ENCODE measurements at places on chromosomes 2 and 18.

DNA sequence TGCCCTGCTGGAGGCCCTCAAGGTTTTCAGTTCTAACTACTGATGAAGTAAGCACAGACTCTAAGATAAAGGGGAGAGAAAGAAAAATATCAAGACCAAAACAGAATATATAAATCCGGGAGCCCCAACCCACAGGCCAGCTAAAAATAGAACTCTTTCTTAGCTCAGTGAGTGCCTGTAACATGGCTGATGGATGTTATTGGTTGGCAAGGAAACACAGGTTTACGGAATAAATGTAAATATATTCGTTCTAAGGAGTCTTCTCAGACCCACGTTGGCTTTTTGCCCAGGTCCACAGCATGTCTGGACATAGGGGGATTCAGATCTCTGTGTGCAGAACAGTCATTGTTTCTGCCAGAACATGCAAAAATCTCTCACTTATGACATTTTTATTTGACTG lies 139.0 kb upstream of the SERPINE2 start:
- DNase-seq = no peak

GRCh38 chr2:62923242-62923641 lies 127.4 kb upstream of the OTX1 start:
- DNase-seq = no peak

GRCh38 chr2:6947929-6948676 lies 30.9 kb downstream of the RNF144A start:
- no peak for DNase-seq

DNA sequence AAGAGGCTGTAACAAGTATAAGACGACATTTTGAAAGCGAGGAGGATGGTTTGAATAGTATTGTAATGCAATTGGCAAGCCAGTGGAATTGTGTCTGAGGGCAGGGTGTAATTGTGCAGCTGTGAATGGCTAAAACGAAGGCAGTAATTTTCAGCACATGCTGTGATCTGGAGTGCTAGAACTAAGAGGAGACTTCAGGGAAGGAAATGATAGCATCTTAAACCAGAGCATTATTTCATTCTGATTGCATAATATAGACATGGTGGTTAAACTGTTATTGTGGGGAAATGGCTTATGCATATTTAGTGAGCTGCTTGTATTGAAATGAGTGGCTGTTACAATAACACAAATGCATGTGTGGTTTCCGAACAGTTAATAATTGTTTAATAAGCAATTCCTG lies 36.3 kb downstream of the THSD7B start:
- DNase-seq = no peak

GRCh38 chr2:4895371-4895770 lies 796.8 kb upstream of the SOX11 start:
- no peak for DNase-seq

GRCh38 chr2:196276421-196276820 lies 105.0 kb upstream of the STK17B start:
- DNase-seq = no peak

DNA sequence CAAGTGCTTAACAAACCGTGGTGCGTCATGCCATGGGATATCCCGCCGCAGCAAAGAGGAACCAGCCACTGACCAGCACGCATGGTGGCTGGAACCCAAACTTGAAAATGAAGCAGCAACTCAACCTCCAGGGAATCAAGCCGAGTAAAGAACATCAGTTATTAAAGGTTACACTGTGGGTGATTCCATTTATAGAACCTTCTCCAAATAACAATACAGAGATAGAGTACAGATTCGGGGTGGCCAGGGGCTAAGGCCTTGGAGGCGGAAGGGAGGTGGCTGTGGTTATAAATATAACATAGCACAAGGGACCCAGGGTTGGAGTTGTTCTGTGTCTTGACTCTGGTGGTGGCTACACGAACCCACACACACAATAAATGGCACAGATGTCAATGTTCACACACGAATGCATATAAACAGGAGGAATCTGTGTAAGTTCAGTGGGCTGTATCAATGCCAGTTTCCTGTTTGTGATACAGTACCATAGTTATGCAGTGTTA lies 123.1 kb downstream of the EIPR1 start:
- no peak for DNase-seq

- no peak for DNase-seq
These were observed 98.2 kb downstream of the DPP4 start for GRCh38 chr2:161975813-161976160.

- no peak for DNase-seq
These were observed 18.3 kb upstream of the KIF3C start for GRCh38 chr2:26000561-26001082.

DNA sequence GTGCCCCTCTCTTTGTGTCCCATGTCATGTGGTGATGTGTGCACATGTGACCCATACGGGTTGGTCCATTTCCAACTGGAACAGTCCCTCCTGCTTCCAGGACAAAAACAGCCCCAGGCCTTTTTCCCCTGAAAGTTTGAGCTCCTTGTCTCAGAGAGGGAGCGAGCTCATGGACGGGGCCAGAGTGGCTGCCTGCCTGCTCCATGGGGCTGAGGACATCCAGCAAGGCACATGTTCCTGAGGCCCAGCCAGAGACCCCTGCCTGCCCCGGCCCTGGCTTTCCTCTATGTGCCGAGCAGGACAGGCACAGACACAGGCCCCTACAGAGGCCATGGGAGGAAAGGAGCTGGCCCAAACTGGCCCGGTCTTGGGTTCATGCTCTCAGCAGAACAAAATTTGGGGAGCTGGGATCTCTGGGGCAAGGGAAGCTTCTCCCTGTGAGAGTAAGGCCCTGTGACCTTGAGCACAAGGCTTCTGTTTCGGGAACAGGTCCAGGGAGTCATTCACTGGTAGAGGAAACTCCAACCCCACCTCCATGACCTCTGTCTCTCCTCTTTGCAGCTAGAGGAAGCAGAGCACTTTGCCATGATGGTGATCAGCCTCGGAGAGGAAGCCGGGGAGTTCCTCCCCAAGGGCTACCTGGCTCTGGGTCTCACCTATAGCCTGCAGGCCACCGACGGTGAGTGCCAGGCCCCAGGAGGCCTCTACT lies 105.8 kb upstream of the MCFD2 start:
- DNase-seq = no peak

DNA sequence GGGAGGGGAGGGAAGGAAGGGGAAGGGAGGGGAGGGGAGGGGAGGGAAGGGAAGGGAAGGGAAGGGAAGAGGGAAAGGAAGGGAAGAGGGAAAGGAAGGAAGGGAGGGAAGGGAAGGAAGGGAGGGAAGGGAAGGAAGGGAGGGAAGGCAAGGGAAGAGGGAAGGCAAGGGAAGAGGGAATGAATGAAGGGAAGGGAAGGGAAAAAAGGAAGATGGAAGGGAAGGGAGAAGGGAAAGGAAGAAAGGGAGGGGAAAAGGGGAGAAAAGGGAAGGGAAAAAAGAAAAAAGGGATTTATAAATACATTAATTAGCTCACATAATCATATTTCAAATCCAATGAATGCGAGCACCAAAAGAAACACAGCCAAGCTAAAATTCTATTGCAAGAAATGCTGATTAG lies 202.9 kb upstream of the LRRTM4 start:
- DNase-seq = no peak

GRCh38 chr18:59779979-59780378 lies 82.8 kb upstream of the CCBE1 start:
- no peak for DNase-seq

DNA sequence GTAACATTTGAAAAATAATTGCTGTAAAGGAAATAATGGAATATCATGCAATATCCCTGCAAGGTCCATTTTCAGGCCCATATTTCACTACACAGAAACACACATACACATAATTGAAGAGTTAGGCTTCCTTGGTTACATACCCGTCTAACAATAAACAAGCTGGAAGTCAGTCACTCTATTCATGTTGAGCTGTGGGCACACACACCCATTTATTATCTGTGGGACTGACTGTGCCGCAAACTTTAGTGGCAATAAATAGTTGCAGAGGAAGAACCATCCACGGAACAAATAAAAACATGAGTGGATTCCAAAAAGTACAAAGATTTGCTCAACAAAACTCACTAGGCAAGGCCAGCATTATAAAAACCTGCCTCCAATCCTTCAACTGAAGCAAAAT lies 24.8 kb downstream of the PID1 start:
- no peak for DNase-seq

- DNase-seq = no peak
These were observed 579 bp downstream of the STAT4 start for GRCh38 chr2:191150230-191150599.

- peak; percentile 12 for DNase-seq
These were observed 10.2 kb upstream of the MMADHC start for GRCh38 chr2:149597668-149598326.

DNA sequence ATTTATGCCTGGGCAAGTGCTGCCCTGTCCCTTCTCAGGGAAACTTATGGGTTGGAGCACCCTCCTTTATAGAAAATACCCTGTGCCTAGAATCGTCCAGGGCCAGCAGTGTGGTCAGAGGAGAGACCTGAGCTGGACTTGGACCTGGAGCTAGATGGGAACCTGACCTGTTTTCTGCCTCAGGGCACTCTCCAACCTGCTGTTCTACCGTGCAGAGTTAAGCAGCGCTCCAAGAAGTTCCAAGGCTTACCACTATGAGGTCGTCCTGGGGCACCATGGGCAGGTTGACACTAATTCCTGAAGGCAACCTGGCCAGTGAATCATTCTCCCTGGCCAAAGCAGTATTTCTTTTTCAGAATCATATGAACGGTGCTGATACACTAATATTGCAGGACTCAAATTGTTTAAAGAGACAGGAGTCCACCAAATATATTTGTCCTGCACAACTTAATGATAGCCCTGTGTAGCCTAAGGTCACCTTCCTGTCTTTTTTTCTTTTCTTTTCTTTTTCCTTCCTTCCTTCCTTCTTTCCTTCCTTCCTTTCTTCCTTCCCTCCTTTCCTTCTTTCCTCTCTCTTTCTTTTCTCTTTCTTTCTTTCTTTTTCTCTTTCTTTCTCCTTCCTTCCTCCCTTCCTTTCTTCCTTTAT lies 455.4 kb upstream of the HNMT start:
- DNase-seq = no peak

DNA sequence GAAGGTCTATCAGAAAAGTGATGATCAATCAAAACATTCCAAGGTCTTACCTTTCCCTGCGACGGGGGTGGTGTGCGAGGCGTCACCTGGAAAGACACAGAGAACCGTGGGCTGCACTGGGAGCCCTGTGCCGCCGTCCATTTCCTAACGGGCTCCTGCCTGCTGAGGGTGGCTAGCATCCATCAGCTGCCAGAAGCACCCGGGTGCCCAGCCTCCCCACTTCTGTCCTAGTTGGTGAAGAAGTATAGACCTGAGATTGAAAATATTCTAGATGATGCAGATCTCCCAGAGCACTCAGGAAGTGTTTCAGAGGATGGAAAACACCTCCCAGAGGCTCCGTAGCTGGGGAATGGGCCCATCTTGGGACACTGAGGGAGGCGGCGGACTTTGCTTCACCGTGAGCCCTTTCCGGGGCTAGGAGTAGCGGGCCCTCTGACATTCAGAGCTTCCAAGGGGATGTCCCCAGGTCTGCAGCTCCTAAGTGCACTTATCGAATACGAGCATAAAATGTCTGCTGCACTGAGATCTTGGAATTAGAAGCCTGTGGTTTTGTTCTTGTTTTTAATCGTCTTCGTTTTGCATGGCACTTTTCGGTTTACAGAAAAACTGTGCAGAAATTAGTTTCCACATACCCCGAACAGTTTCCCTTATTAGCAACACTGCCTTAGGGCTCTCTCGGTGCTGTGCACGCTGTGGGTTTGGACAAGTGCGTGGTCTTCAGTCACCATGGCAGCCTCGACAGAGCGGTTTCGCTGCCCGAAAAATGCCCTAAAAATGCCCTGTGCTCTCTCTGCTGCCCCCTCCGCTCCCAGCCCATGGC lies 143.5 kb downstream of the MBP start:
- no peak for DNase-seq

DNA sequence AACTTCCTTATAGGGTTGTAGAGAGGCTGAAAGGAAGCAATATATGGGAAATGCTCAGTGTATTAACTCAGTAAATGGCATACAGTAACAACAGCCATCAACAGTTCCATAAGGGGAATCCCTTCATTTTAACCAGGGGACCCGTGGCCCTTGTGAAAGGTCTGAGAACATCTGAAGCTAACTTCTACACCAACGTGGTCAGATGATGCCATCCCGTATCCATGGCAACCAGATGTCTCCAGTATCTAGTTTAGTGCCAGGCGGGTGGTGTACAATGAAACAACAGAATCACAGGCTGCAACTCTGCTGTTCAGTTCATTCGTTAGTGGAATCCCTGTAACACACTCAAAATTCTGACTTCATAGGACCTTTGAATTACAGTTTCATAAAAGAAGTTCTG lies 162.3 kb downstream of the TGIF1 start:
- DNase-seq = no peak

DNA sequence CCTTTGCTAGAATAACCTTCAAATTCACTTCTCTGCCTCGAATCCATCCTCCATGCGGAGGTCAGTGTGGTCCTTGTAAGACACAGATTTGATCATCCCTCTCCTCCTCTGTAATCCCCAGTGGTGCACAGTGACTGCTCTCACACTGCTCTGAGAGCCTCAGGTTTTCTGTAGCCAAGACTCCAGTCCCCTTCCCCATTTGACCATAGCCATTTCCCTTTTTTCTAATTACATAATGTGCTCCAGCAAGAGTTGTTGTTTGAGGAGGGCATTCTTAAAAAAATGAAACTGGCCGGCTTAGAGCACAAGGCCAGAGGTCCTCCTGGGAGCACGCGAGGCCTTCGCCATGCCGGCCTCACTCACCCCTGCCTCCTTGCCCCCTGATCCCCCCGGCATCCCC lies 34.7 kb upstream of the LPIN1 start:
- no peak for DNase-seq

GRCh38 chr2:213766465-213766901 lies 482.2 kb downstream of the SPAG16 start:
- DNase-seq = no peak

- no peak for DNase-seq
These were observed 105.4 kb downstream of the ACKR3 start for GRCh38 chr2:236675051-236675450.

DNA sequence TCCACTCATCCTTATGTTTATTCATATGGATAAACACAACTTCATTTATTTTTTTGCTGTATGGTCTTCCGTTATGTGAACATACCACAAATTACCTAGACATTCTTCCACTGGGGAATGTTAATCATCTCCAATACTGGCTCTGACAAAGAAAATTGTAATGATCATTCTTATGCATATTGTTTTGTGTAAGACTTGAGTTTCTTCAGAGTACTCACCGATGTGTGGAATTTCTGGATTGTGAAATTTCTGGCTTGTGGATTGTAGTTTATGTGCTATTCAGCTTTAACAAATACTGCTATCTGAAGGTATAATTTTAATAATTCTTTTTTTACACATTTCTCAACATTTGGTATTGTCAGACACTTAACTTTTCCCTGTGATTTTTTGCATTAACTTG lies 212.2 kb upstream of the THUMPD2 start:
- DNase-seq = no peak

DNA sequence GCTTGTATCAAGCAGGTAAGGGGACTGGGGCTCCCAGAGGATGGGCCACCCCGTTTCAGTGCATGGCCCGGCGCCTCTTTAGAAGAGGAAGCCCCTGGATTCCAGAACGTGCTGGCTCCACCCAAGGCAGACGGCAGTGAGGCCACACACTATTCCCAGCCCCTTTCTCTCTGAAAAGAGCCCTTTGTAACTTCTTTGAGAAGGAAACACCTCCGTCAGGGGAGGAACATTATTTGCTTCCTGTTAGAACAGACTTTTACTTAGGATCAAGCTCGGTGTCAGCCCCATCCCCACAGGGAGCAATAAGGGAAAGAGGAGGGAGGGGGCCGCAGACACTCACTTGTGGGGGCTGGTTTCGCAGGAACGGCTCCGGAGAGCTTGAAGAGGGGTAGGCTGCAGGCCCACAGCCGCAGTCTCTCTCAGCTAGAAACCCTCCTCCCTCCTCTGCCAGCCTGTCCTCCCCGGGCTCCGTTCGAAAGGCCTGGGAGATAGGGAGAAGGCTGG lies 49.6 kb upstream of the RMDN2 start:
- no peak for DNase-seq

All from C1 segment of cervical spinal cord (tissue), 14 donors.